Bronchus fibroblast of lung (primary cell): ENCODE measurements at places on chromosomes 16 and 17. TPM values are rescaled to one million over a fixed set of nuclear protein-coding genes. Genes with fewer than 3 reads are reported as not detected.

Gene ABCC12
- total RNA-seq, result 0.17 TPM in 1 of 2 replicates, not detected in the other

Gene CD300LG
- total RNA-seq, result not detected in 2 replicates

Gene TVP23C
- total RNA-seq, result 3.5 and 4.5 TPM in 2 replicates

Gene WNK4
- total RNA-seq, result 0.74 and 1.7 TPM in 2 replicates

Gene CNGB1
- not detected in 2 replicates for total RNA-seq

Gene TBC1D16
- 19.8 and 22.7 TPM in 2 replicates for total RNA-seq

Gene ZSCAN10
- not detected in 2 replicates for total RNA-seq
